Sciatic nerve (tissue), 2 donors: ENCODE measurements at places on chromosomes 4 and X. TPM values are rescaled to one million over a fixed set of nuclear protein-coding genes. Genes with fewer than 3 reads are reported as not detected.
A peak's percentile ranks its signal among the peaks of the same experiment; 100 is the strongest.

DNA sequence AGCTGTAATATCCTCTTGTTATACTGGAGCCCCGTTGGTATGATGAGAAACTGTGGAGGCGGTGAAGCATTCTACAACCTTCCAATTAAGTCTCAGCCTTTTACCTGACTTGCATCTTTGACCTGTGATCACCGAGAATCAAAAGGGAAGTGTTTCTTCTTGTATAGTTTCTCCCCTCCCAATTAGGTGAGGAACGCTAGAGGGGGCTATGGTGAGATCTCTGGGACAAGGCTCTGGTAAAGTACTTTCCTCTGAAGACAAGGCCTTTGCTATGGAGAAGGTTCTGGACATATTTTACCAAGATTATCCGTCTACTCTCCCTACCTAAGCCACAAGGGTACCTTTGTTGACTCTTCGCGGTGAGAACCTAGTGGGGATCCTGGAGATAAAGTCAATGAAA, 111.3 kb downstream of the CBLL2 start:
- no peak for DNase-seq

DNA sequence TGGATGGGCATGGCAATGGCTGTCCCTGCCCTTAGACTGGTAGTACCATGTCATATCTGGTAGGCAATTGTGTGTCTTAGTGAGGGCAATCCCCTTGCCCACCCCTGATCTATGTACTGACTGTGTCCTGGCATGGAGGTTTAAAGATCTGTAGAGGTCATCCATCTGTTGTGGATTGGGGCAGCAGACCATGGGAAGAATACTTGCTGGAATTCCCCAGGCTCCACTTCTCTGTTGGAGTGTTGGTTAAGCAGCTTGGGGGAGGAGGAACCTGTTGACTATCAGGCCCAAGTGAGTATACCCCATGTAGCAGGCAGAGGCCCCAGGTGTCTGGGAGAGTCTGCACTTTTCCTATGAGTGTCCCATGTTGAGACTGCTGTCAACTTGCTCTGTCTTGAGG, 246.7 kb upstream of the DIPK2B start:
- no peak for DNase-seq

DNA sequence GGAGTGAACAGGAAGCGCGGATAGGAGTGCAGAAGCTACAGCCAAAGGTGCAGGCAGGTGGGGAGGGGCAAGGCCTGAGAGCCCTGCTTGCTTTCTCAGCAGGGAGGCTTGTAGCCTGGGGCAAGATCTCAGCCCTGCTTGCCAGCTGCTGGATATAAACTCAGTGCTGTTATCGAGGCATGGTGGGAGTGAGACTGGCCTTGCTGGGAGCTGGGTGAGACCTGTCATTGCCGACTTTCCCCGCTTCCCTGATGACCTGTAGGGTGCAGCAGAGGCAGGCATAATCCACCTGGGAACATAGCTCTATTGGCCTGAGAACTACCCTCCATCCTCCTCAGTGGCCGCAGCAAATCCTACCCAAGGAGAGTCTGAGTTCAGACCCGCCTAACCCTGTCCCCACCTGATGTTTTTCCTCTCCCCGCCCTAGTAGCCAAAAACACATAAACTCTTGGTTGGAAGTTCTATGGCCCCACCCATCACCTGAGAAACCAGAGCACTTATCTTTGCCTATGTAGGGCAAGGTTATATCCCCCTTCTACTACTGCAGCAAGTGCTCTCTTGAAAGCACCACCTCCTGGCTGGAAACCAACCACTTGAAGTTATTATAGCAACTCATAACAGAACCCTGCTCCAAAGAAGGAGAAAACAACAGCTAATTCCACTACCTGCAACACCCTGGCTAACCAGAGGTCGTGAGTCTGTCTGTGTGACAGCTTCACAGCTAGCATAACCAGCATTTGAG, 80.7 kb downstream of the FHIP1A start:
- DNase-seq: no peak

TRIM60 gene
- total RNA-seq: not detected

CSAG2 gene
- total RNA-seq: not detected

GRCh38 chr4:168264903-168265302, 53.6 kb downstream of the DDX60 start:
- DNase-seq: no peak

H2AZ1 gene
- total RNA-seq: 83.2 TPM

DNA sequence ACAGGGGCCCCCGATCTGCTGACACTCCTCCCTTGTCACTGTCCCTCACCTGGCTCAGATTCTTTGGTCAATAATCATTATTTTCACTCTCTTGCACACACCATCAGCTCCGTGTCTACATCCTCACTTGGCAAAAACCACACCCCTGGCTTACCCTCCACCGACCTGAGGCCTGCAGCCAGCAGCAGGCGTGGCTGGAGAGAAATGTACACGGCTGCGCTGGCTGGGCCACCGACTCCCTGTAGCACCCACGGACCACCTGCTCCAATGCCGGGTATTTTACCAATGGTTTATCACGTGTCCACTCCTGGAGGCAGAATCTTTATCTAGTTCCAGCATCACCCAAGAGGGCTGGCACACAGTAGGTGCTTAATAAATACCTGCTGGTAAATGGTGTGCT, 98.4 kb downstream of the WFS1 start:
- no peak for DNase-seq

DNA sequence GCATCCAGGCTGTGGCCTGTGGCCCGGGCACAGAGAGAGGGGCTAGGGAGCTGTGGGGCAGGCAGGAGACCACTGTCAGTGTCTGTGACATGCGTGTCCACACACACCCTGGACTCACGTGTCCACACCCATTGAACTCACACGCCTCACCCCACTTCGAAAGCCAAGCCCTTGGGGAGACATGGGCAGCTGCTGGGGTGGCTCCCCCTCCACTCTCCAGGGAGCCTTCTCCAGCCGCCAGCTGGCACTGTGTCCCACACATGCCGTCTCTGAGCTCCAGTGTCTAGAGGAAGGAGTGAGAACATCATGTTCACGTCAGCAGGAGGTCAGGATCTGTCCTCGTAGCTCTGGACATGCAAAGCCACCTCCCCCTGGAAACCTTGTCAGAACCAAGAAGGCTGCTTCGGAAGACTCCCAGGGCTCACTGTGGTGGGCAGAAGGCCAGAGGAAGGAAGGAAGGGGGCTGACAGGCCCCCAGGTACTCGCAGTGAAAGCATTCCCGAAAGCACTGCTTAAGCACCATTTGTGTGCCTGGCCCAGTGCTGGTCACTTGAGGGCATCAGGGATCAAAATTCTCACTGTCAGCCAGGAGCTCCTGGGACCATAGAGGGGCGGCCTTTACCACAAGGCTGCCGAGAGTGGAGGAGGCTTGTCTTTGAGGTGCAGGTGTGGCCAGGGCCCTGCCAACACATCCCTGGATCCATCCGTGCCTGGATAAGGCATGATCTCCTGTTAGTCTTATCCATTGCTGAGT, 61.4 kb downstream of the HTRA3 start:
- DNase-seq: peak; percentile 52
